ENCODE measurements at places on chromosomes 1 and 21.

DNA sequence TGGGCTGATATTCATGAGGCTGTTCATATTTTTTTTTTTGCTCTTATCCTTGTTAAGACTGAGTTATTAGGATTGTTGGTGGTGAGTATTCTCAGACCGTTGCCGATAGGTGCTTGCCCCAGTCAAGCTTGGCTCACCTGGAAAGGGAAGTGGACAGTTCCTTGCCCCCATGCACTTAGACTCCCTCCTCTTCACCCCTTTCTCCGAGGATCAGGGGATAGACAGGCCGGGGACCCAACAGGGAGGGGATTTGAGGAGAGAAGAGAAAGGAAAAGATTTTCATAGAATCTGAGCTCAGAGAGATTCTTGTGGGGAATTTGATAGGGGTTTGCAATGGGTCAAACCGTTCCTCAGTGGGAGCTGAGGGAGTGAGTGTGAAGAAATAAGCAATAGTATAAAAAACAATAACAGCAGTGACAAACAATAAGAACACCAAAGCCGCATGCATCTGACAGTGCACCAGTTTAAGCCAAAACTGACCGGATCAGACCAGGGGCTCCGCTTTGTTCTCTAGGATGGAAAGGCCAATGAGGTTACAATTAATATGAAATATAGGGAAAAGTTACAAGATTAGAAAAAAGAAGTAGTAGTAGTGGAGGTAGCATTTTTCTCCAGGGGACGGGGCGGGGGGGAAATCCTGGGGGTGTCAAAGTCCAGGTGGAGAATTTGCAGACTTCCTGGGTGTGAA, 8.9 kb downstream of the PAX7 start:
- no peak for DNase-seq

DNA sequence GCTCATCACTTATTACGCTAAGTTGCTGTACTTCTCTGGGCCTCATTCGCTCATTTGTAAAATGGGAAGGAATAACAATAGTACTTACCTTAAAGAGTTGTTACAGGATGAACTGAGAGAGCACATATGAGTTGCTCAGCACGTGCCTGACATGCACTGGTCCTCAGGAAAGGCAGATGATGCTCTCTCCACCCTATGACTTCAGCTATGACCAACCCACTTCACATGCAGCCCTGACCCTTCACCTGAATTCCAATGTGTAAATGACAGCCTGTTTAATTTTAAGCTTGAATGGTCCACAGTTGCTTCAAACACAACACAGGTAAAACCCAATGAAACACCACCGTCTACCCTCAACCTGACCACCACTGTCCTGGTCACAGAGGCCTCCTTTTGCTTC, 32.9 kb downstream of the GADD45A start:
- peak; percentile 47 for DNase-seq

DNA sequence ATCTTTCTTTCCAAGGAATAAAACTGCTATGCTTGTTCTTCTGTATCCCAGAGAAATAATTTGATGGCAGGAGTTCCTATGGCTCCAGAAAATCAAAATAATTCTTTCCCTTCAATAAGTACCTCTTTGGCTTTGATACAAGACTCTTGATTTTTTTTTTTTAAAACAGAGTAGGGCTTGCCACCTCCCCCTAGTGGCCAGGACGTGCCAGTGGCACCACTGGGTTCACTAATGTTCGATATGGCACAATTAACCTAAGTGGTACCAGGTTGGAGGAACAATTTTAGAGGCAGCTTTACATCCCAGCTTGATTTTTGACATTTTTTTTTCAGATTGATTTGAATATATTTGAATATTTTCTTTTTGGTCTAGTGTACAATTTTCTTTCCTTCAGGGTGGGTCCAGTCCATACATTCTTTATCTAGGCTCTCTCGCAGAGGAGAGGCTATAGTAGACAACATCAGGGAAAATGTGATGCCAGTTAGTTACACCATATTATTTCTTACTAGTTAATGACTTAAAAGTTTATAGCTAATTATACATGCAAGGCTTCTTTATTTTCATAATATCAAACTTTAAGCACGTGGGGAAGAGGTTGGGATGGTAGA, 330.9 kb downstream of the S1PR1 start:
- peak; percentile 40 for DNase-seq

DNA sequence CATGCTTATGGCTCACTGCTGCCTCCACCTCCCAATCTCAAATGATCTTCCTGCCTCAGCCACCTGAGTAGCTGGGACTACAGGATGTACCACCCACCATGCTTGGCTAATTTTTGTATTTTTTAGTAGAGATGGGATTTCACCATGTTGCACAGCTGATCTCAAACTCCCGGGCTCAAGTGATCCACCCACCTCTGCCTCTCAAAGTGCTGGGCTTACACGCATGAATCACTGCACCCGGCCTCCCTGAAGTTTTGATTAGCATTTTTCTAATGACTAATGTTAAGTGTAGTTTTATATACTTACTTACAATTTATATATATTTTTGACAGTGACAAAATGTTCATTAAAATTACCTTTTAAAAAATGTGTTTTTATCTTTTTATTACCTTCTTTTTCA, 41.1 kb downstream of the ZNF678 start:
- no peak for DNase-seq

- DNase-seq = no peak
Observed at GRCh38 chr1:8427986-8428385, 110.1 kb downstream of the SLC45A1 start.

DNA sequence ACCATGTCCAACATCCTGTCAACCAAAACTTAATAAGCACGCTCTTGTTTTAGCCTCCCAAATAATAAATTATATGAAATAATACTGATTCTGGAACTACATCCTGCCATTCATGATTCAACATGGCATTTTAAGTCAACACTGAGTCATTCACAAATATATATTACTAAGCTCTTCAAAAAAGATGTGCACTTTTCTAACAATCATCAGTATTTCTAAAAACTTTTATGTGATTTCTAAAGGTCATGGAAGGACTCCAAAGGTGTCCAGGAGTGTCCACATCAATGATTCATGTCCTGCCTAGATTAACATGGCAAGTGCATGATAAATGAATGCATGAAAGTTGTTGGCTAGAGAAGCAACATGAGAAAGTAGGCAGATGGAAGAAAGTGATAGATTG, 51.6 kb downstream of the NEGR1 start:
- no peak for DNase-seq

DNA sequence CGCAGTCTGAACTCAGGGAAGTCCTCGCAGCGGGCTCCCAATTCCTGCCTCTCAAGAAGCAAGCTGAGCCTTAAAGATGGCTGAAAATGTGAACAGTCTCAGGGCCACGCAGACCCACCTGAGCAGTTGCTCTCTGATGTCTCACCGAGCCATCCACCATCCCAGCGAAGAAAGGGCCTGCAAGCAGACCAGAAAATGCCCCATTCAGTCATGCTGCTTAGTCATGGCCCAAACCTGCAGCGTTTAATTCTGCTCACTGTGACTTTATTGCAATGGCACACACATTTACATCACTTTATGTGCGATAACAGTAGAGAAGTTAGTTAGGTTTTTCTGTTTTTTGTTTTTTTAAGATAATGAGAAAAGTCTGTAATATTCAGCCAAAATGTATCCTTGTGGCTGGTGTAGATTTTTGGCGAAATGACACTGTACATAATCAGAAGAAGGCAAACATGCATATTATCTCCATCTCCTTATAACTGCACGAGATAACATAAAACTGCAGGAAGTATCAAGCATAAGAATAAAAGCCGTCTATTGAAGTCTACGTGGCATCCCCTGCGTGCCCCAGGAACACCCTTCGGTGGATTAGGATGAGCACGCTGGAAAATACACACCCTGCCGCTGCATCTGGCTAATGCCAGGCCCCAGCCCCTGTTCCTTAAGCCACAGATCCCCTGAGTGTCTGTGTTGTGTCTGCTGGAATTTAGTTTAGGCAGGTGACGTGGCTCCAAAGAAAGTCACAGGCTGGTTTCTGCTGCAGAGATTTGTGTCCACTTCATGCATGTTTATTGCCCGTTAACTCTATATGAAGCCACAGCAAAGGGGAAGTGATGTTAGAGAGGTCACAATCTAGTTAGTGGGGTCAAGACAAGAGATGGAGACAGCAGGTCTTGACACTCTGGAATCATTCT, 119.8 kb upstream of the IRF2BP2 start:
- DNase-seq = no peak

DNA sequence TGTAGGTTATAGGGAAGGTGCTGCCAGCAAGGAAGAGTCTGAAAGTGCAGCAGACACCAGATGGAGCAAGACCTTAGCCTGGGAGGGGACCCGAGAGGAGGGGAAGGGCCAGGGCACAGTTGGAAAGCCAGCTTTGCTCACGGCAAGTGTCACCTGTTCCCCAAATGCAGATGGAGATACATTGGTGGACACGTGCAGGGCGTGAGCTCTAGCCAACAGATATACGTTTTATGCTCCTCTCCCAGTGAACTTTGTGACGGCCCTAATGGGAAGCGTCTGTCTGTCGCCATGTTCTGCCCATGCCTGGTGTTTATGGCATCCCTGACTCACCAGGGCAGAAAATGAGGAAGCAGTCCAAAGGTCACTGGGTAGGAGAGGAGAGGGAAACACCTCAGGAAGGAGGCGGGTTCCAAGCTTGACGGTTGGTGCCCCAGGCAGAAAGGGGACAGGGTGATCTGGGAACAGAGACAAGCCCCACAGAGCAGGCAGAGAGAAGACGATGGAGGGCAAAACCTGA, 7.6 kb downstream of the GPA33 start:
- peak; percentile 90 for DNase-seq

DNA sequence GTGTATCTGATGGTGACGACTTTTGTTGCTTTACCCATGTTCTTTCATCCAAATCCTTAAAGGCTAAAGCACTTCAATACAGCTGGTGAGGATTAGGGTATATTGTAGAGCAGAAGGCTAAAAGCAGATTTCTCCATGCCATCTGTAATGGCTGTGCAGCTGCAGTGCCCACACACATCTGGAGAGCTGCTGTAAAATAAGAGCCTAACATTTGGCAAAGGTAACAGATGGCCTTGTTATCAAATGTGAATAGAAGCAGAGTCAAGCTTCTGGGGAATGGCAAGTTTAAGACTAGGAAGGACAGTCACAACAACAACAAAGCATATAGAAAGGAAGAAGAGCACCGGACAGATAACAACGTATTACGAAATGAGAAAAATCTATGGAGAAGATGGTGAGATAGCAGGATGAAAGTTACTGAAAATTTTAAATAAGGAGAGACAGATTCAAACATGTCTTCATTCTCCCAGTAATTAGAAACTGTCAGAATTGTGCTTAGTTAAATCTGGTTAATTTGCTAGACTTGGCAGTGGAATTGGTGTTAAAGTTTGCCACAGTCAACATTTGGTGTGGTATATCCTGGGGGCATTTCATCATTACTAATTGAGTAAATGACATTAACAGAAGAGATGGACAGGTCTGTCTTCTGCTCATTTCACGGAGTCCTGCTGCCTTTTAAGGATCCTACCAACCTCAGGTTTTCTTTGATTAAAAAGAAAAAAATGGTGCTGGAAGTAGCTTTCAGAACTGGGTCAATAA, 1093.2 kb downstream of the ADGRL2 start:
- no peak for DNase-seq

DNA sequence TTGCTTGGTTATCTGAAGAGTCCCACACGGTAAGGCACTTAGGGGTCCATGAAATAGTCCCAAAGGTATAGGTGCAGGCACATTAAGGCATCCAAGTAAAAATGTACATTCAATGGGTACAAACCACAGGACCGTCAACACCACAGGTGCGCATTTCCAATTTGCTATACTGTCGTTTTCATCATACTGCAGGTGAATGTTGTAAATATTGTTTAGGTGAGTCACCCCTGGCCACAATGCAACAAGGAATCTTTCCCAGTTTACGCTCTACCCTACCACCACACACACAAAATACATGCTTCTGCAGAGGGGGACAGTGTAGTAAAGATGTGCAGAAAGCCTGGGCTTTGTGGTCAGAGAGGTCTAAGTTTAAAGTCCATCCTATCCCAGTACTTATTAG, 13.7 kb downstream of the CADM3 start:
- no peak for DNase-seq

DNA sequence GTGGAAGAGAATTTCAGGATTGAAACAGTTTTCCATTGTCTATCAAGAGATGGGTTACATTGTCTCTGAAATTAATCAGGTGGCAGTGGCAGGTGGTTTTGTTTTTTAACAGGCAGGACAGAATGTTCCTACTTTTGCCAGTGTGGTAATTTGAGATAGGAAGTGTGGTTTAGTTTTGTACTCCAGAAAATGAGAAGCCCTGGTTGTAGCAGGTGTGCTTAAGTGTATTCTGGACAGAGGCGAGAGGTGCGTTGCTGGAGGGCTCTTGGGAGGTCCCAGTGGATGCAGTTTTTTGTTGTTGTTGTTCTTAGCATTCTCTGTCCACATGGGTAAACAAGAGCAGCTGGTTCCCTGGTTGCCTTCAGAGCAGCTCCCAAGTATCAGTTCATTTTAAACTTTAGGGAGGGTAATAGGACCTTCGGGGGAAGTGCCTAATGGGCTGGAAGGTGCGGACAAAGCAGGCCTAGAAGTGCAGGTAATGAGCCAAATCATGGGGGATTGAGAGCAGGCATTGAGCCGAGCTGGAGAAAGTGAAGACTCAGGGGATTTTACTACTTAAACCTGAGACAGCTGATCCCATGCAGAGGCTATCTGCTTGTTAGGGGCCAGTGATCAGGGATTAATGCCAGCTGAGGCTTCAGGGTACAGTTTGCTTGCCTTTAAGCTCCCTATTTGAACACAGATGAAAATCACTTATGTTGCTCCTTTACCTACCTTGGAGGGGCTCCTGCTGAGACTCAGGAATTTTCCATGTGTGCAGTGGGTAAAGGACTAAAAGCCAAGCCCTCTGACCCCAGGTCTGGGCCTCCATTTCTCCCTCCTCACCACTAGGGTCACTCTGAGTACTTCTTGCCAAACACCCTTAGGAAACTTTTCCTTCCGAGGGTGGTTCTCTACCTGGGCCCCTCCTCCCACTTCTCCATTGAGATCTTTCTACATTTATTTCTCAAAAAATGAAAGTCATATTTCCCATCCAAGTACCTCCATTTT, 6.1 kb downstream of the PFKFB2 start:
- DNase-seq = no peak

- DNase-seq = no peak
Observed at GRCh38 chr21:45376459-45377324, 28.3 kb upstream of the COL18A1 start.

DNA sequence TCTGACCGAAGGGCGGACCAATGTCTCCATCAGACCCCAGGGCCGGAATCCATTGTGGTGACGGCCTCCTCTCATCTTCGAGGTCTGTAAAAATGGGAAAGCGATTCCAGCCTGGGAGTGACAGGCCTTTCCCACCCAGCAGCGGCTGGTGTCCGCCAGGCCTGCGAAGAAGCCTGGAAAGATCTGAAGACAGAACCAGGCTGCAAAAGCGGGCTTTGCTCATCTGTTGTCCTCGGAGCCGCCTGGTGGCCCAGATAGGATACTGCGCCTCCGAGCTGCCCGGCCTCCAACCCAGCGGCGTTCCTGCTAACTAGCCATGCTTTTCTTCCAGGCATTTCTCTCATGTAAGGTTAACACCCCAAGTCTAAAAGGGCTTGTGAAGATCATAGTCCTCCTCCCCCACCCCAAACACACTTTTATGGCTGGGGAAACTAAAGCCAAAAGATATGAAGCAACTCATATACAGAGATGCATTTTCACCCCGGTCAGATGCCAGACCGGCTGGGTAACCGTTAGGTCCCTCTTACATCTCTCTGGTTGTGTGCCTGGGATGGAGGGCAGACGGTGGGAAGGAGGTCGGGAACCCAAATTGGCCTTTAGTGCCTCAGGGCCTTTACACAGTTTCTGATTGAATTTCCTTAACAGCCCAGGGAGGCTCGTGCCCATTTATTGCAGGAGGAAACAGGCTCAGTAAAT, 1.9 kb upstream of the DHRS3 start:
- peak; percentile 91 for DNase-seq

GRCh38 chr21:30329203-30329875, 8.2 kb downstream of the KRTAP27-1 start:
- DNase-seq = no peak
